Hair follicle dermal papilla cell (primary cell): ENCODE measurements at places on chromosomes 2 and 18. TPM values are rescaled to one million over a fixed set of nuclear protein-coding genes. Genes with fewer than 3 reads are reported as not detected.

Gene RNU2-63P
- total RNA-seq = under 0.01 TPM in 1 of 2 replicates, not detected in the other

Gene DIPK1C
- total RNA-seq = not detected in 2 replicates

Gene ATP6V1C2
- not detected in 2 replicates for total RNA-seq

Gene CD8B2
- not detected in 2 replicates for total RNA-seq

Gene PAIP2B
- 0.49 and 0.81 TPM in 2 replicates for total RNA-seq

Gene SPATA3
- total RNA-seq = not detected in 2 replicates

Gene ATF2
- 70.1 and 99.1 TPM in 2 replicates for total RNA-seq

Gene CNDP1
- total RNA-seq = not detected in 2 replicates

Gene KYNU
- 0.97 and 2.4 TPM in 2 replicates for total RNA-seq

Gene PDE11A
- total RNA-seq = under 0.01 and 0.36 TPM in 2 replicates

Gene FAM237A
- not detected in 2 replicates for total RNA-seq

Gene CAD
- 33.2 and 44.8 TPM in 2 replicates for total RNA-seq

Gene ALPP
- total RNA-seq = not detected in 2 replicates

Gene ABHD1
- total RNA-seq = 0.24 TPM in 1 of 2 replicates, not detected in the other

Gene SATB2
- total RNA-seq = 22.1 and 31.0 TPM in 2 replicates

Gene RAD51AP2
- total RNA-seq = not detected in 2 replicates

Gene ALK
- total RNA-seq = 0.12 and 0.16 TPM in 2 replicates

Gene IL1F10
- total RNA-seq = not detected in 2 replicates

Gene MOCOS
- 8.9 and 14.5 TPM in 2 replicates for total RNA-seq

Gene CRACDL
- 0.12 and 0.16 TPM in 2 replicates for total RNA-seq

Gene COLEC12
- total RNA-seq = 297 and 345 TPM in 2 replicates

Gene SPAST
- 18.7 and 19.4 TPM in 2 replicates for total RNA-seq

Gene PID1
- 8.5 and 8.6 TPM in 2 replicates for total RNA-seq

Gene CTNNA2
- total RNA-seq = under 0.01 TPM in 1 of 2 replicates, not detected in the other

Gene GIGYF2
- total RNA-seq = 57.7 and 63.0 TPM in 2 replicates

Gene PRKAG3
- 0.16 TPM in 1 of 2 replicates, not detected in the other for total RNA-seq

Gene TXNDC2
- total RNA-seq = under 0.01 and 0.12 TPM in 2 replicates

Gene REG3G
- total RNA-seq = not detected in 2 replicates

Gene IL36RN
- total RNA-seq = not detected in 2 replicates

Gene TCF23
- not detected in 2 replicates for total RNA-seq

Gene CDH7
- total RNA-seq = not detected in 2 replicates

Gene STAT4
- total RNA-seq = 5.6 and 10.1 TPM in 2 replicates

Gene DNAJB2
- total RNA-seq = 41.4 and 48.5 TPM in 2 replicates

Gene EVX2
- total RNA-seq = under 0.01 and 0.12 TPM in 2 replicates

Gene GCKR
- total RNA-seq = 0.32 and 0.36 TPM in 2 replicates

Gene NFE2L2
- 51.4 and 55.2 TPM in 2 replicates for total RNA-seq

Gene SERPINB13
- total RNA-seq = not detected in 2 replicates

Gene COL4A4
- total RNA-seq = under 0.01 TPM in 2 replicates

Gene NAT8
- total RNA-seq = not detected in 2 replicates

Gene BBS5
- 5.0 and 5.8 TPM in 2 replicates for total RNA-seq

Gene ATG4B
- total RNA-seq = 55.2 and 58.0 TPM in 2 replicates

Gene SERPINB10
- total RNA-seq = 0.16 TPM in 1 of 2 replicates, not detected in the other

Gene CHRND
- not detected in 2 replicates for total RNA-seq

Gene CCDC195
- total RNA-seq = not detected in 2 replicates
